Immature natural killer cell (primary cell): ENCODE measurements at places on chromosomes 11 and 22. TPM values are rescaled to one million over a fixed set of nuclear protein-coding genes. Genes with fewer than 3 reads are reported as not detected.

DNA sequence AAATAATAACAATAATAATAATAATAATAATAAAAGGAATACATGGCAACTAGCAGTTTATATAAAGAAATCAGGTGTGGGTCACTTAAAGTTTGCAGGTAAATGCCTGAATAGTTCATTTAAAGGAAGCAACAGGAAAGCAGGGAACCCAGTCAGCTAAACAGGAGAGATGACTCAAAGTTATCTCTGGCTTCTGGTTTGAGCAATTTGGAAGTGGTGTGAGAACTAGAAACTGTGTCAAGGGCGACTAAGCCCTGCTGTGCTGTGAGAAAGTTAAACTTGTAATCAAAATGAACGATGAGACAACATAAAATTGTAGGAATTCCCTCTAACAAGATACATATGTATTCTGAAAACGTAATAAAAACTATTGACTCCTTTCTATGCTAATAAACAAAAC, 35.5 kb downstream of the SLC22A9 start:
- no peak for DNase-seq

DNA sequence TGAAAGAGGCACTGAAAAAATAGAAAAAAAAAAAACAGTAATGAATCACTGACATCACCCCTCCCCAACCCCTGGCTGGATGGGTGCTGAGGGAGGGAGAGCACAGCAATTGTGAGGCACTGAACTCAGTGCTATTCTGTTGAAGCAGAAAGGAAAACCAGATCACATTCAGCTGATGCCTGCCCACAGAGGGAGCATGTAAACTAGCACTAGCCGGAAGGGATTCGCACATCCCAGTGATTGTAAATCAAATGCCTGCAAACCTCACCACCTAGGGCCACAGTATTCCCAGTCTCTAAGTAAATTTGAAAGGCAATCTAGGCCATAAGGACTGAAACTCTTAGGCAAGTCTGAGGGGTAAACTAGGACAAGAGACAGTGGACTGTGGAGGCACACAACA, 772.0 kb upstream of the CCDC179 start:
- DNase-seq = no peak

GRCh38 chr11:73585834-73586575, 11.9 kb downstream of the FAM168A start:
- no peak for DNase-seq

GRCh38 chr11:26018336-26018735, 313.6 kb upstream of the ANO3 start:
- no peak for DNase-seq

GRCh38 chr11:1660111-1660867, 30.7 kb downstream of the KRTAP5-5 start:
- no peak for DNase-seq

- no peak for DNase-seq
Observed at GRCh38 chr11:117866526-117866925, 9.9 kb downstream of the FXYD6 start.

DNA sequence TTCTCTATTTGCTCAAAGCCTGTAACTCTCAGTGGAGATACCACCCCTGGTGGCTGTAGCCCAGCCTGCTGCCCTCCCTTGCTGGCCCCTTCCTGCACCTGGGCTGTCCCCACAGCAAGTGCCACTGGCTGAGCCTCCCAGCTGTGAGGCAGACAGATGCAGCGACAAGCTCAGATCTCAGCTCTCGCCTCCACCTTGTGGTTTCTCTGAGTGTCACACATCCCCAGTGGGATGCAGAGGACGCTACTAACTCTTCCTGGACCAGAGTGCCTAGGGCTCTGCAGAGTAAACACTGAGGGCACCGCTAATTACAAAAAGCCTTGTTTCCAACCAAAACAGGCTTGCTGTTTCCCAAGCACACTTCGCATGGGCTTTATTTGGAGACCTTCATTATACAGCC, 8.9 kb downstream of the YPEL1 start:
- peak; percentile 50 for DNase-seq

GRCh38 chr22:37229805-37230672, 14.0 kb downstream of the RAC2 start:
- peak; percentile 91 for DNase-seq

DNA sequence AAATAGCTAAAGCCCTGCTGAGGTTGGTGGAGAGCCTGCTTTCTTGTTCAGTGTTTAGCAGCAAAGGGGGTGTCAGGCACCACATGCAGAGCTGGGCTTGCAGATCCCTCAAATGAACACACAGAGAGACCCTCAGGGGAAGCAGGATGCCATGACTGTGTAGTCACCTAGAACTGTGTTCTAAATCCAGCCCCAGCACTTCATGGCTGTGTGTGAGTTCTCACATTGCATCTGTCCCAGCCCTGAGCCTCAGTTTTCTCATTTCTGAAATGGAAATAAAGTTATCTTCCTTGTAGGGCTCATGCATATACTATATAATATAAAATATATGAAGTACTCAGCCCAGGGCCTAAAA, 47.1 kb downstream of the CWC15 start:
- DNase-seq = no peak

DNA sequence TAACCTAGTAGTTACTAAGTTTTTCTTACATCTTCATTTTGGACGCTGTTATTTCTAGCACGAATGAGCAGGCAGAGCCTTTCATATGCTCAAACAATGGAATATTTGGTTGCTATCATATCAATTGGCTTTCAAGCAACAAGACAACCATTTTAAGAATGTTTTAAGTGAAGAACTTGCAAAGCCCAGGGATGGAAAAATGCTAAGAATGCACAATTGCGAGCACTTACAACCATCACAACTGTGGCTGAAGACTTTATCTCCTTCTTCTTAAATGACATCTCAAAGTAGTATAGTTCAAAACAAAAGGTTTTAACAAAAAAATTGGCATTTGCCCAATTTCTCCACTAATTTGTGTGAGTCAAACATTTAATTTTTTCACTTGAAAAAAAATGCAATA, 8.3 kb upstream of the MMP1 start:
- DNase-seq = no peak

The HTR3A gene
- polyA plus RNA-seq = not detected

The CLDN5 gene
- 0.46 TPM for polyA plus RNA-seq
